ENCODE measurements at places on chromosomes 3 and 15.

GRCh38 chr3:113927556-113927955 lies 20.3 kb upstream of the ZDHHC23 start:
- no peak for DNase-seq

DNA sequence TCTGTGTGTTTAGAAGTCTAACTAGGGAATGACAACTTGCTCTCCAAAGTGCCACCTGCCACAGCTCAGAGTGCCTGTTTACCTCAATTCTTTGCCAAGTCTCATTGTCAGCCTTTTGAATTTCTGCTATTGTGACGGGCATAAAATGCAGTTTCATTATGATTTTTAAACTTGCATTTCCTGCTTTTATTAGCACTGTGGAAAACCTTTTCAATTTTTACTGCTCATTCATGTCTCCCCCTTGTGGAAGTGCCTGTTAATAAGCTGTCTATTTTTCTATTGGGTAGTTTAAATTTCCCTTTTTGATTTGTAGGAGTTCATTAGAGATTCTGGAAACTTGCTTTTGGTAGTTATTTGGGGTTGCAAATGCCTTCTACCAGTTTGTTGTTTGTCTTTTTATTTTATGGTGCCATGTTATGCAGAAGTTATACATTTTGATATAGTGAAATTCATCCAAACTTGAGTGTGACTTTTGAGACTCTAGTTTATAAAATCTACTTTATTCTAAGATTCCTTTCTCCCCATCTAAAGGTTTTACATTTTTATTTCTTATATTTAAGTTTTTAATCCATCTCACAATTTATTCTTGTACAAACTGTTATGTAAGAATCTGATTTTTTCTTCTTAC lies 53.9 kb upstream of the FRMD4B start:
- no peak for DNase-seq

GRCh38 chr3:143127801-143128200 lies 8.2 kb downstream of the CHST2 start:
- DNase-seq = no peak

GRCh38 chr3:88019024-88019423 lies 39.8 kb downstream of the CGGBP1 start:
- DNase-seq = no peak

- DNase-seq = no peak
Observed at GRCh38 chr3:186025161-186025560, 83.7 kb downstream of the ETV5 start.

DNA sequence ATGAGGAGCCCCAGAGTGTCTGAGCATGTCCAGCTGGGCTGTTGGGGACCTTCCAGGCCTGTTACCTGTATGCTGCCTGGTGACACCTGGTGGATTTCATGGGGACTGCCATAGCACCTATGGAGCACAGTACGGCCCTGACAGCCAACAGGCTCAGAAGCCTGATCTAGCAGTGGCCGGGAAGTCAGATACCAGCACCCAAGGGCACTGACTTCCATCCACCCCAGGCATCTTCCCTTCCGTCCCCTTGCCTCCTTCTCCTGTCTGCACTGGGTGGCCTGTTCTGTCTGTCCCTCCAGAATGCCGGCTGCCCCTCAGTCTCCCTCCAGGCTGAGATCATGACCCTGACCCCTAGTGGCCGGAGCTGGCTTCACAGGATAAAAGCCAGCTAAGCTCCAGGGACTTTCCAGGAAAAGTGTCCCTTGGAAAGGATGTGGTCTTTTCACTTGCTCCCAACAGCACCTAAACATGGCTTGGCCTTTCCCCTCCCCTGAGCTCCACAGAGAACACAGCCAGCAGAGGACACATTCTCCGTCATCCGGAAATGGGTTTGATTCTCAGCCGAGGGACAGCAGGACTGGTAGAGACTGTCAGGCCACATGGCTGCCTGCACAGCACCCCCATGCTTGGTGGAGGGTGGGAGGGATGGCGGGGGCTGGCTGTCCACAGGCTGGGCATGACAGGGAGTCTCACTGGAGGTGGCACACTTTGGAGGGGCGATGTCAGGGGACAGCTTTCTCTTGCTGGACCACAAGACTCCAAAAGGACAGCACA lies 9.5 kb downstream of the RPS17 start:
- peak; percentile 89 for DNase-seq

- no peak for DNase-seq
Observed at GRCh38 chr3:138135146-138135832, 3.1 kb upstream of the A4GNT start.

- peak; percentile 18 for DNase-seq
Observed at GRCh38 chr3:139982404-139982803, 47.4 kb downstream of the CLSTN2 start.

DNA sequence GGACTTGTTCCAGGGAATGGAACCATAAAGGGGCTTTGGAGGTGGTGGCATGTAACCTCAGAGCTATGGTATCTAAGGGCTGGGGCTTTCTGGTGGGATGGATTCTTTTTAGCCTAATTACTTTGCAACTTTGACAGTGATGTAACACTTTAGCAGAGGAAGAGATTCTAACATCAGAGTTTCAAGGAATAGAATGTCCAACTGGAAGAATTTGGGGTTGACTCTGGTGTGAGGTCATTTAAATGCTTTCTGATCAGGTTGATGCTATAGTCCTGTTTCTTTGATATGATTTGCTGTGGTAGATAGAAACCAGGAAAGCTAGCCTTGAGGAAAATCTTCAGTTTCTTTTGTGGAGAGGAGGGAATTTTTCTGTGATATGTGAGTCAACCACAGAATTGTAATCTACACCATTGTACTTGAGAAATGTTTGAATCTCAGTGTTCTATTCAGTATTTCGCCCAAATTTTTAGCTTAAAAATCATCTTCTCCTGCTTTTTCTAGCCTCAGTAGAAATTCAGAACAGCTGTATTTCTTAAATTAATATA lies 40.0 kb downstream of the ATP2C1 start:
- DNase-seq = no peak

DNA sequence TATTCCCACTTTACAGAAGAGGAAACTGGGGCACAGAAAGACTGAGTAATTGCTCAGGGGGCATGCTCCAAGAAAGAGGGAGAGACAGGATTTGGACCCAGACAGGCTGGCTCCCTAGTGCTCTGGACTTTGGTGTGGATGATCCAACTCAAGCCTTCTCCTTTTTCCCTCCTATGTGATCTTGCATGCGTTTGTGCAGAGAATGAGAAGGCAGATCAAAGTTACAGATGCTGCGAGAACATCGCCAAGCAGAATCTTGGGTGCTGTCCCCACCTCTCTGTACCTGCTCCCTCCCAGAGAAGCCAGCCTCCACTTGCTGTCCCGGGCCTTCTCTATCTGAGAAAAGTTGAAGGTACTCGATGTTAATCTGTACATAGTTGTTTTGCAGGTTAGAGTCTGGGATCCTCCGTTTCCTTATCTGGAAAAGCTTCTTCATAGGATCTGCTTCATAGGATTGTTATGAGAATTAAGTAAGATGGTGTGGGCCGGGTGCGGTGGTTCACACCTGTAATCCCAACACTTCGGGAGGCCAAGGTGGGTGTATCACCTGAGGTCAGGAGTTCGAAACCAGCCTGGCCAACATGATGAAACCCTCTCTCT lies 10.2 kb downstream of the GNB5 start:
- no peak for DNase-seq

DNA sequence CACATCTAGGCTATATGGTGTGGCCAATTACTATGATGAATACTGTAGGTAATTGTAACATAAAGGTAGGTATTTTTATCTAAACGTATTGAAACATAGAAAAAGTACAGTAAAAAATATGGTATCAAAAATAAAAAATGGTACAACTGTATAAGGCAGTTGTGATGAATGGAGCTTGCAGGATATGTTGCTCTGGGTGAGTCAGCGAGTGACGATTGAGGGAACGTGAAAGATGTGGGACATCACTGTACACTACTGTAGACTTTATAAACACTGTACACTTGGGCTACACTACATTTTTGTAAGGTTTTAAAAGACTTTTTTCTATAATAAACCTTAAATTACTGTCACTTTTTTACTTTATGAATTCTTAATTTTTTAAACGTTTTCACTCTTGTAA lies 10.3 kb downstream of the CTNNB1 start:
- no peak for DNase-seq

DNA sequence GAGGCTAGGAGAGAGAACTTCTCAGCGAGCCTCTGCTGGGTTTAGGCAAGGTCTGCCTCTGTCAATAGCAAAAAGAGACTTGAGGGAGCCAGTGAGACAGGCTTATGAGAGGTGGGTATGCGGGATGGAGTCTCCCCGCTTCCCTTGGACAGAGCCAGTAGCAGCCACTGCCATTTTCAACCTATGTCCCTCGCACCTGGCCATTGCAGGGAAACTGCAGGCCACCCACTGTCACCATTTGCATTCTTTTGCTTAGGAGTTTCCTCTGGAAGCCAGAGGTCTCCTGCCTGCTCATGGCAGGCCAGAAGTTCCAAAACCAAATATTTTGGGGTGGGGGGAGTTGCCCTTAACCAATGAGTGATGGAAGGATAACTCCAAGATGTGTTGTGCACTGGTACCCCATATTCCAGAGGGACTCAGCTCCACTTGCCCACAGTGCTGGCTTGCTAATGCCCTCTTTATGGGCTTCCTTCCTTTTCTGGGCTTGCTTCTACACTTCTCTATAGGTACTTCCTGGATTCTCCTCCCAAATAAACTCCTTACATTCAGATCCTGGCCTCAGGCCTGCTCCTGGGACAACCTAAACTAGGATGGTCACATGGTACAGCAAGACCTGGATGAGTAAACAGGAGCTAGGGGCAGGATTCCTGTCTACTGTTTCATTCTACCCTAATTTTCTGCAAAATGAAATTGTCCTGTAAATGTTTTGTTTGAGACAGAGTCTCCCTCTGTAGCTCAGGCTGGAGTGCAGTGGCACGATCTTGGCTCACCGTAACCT lies 108.9 kb upstream of the PROK2 start:
- DNase-seq = no peak

DNA sequence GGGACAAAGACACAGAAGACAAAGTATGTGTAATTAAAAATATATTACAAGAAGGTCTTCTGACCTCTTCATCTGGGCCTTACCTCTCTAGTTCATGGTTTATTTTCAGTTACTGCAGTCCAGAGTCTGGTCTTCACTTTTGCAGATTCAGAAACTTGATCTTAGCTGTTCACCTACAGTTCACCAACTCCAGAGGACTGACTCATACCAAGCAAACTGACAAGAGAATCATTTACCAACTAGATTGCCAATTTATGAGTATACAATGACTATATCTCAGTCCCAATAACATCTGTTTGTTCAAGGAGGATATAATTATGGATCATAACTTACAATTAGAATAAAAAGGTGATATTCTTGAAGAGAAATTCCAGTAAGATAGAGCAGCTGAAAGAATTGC lies 9.0 kb downstream of the P2RY1 start:
- no peak for DNase-seq

- DNase-seq = no peak
Observed at GRCh38 chr15:48962662-48963523, 826 bp downstream of the SHC4 start.

DNA sequence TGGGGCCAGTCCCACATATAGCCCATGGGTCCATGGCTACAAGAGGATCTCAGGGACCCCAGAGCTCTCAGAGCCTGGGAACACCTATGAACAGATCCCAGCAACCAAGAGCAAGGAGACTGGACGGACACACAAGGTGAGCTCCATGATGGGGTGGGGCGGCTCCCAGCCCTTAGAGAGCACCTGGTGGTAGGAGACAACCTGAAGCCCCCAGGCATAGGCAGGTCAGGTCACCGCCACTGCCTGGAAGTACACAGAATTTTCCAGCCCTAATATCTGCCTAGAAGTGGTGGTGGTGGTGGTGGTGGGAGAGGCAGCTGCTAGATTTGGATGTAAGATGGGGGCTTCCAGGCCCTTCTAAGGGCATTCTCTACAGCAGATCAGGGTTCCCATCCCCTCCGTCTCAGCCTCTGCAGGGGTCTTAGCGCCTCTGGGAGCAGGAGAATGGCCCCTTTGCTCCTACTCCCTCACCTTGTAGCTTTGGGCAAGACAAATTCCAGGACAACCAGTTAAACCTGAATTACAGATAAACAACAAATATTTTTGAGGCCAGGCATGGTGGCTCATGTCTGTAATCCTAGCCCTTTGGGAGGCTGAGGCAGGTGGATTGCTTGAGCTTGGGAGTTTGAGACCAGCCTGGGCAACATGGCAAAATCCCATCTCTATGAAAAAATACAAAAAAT lies 9.2 kb downstream of the SH2D7 start:
- DNase-seq = no peak

GRCh38 chr15:47349179-47349578 lies 368.1 kb upstream of the SEMA6D start:
- no peak for DNase-seq

GRCh38 chr3:36455406-36455805 lies 75.1 kb downstream of the STAC start:
- no peak for DNase-seq

GRCh38 chr3:22966349-22966748 lies 236.8 kb upstream of the UBE2E2 start:
- no peak for DNase-seq

DNA sequence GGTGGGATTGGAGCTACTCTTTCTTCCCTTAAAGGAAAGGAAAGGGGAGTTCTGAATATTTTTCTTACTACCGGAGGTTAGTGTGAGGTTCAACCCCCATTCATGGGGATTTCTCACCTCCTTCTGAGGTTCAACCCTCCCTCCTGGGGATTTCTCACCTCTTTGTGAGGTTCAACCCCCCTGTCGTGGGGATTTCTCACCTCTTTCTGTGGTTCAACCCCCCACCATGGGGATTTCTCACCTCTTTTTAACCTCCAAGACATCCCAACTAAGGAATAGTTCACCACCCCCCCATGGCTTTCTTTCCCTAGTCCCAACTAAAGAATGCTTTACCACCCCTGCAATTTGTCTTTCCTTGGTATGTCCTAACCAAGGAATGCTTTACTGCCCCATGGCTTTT lies 520.3 kb downstream of the EDEM1 start:
- DNase-seq = no peak

DNA sequence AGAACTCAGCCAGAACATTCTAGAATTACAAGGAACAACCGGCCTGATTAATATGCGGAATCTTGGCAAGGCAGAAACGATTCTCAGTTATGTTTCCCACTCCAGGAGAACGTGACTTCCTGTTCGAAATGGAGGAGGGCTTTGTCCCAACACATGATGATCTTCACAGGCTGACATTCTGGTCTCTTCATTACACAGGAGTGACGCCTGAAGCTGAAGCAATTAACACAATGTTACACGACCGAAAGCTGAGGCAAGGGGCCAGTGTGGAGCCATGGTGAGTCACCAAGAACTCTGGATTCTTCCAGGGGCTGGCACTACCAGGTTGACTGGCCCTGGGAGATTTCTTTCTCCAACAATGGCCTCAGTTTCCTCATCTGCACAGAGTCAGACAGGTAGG lies 40.9 kb downstream of the RFTN1 start:
- DNase-seq = no peak

DNA sequence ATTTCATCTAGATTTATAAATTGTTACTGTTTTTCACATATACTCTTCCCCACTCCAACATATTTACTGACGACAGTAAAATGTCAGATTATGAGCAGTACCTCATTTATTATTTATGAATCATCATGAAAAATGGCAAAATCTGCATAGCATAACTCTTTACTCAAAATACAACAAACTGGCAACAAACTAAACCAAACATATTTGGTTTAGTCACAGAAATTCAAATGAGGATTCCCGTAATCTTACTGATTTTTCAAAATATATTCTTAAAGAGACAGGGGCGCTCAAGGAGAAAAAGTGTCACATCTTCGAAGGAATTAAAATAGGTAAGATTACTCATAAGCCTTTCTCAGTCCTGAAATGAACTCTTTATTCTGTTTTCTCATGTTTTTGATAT lies 3.0 kb upstream of the GPR87 start:
- DNase-seq = no peak

GRCh38 chr3:46100812-46101211 lies 73.5 kb upstream of the XCR1 start:
- DNase-seq = no peak

Measured in WERI-Rb-1 (cell line).